Bone marrow (tissue), 2 donors: ENCODE measurements at places on chromosomes 2 and 18.

- DNase-seq: no peak
Measured at GRCh38 chr2:216492597-216493333, 5.9 kb upstream of the RPL37A start.

DNA sequence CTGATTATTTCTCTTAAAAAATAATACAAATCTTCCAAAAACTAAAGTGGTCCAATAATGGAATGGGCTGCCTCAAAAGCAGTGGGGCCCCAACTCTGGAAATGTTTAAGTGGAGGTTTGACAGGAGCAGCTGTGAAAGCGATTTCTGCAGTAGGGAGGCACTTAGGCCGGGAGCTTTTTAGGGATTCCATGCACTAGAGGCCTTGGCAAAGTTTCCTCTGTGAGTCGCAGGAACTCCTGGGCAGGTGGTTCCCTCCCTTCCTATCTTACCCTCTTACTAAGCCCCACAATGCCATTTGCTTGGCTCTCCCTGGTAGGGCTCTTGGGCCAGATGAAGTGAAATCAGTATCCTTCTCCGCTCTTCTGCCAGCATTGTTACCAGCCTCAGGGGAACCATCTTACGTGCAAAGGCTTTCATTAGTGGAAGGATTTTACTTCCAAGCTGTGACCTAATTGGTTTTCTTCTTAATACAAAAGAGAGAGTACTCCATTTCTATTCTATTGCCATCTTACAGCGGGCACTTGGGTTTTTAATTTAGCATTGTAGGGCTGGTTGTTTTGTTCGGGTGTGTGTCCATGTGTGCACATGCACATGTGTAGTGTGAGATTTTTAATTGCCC, 34.3 kb upstream of the C18orf32 start:
- no peak for DNase-seq

GRCh38 chr2:38498045-38498481, 104.7 kb downstream of the HNRNPLL start:
- no peak for DNase-seq

DNA sequence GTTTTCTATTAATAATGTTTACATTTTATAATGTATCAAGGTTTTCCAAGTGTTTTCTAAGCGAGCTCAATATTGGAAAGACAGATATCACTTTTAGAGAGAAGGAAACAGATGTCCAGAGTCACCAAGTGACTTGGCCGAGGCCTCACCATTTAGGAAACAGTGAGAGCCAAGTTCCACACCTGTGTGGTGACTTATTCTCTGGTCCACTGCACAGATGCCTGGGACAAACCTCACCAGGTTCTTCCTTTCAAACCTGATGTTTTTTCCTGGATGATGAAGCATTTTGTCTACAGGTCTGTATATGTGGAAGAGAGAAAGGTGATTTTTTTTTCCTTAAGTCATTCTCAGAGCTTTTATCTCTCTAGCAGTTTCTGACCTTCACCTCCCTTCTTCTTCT, 280.7 kb downstream of the LPIN1 start:
- DNase-seq: no peak

DNA sequence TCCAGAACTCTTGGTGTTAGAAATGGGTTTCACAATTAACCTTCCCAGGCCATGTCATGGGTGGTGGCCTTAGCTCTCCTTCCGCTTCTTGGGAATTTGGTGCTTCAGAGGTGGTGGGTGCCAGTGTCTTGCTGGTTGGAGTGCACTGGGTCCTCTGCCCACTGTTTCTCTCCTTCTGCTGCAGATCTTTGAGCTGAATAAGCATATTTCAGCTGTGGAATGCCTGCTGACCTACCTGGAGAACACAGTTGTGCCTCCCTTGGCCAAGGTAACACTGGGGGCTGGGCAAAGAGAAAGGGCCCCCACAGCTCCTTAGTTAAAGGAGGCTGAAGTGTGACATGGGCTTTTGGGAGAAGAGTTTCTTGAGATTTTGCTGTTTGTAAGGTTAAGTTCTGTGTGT, 32.0 kb upstream of the PRLH start:
- DNase-seq: no peak

- no peak for DNase-seq
Measured at GRCh38 chr2:4938206-4938605, 754.0 kb upstream of the SOX11 start.

GRCh38 chr18:23387265-23387664, 65.8 kb upstream of the RIOK3 start:
- no peak for DNase-seq
